ENCODE measurements at places on chromosomes 5 and 9.

GRCh38 chr5:127705120-127705892, 2.1 kb downstream of the CCDC192 start:
- DNase-seq, result no peak

GRCh38 chr5:132742158-132742557, 4.8 kb upstream of the KIF3A start:
- DNase-seq, result no peak

- DNase-seq, result no peak
These were observed 5.5 kb downstream of the ADRB2 start for GRCh38 chr5:148831590-148832565.

DNA sequence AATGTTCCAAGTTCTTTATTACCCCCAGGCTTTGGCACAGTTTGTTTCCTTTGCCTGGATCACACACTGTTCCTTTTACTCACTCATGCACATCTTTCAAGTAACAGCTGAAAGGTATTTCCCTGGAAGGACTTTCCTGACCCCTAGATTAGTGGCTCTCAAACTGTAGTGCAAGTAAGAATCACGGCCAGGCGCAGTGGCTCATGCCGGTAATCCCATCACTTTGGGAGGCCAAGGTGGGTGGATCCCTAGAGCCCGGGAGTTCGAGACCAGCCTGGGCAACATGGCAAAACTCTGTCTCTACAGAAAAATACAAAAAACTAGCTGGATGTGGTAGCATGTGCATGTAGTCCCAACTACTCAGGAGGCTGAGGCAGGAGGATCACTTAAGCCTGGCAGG, 19.1 kb upstream of the DELE1 start:
- DNase-seq, result no peak

- no peak for DNase-seq
These were observed 106.0 kb downstream of the CAAP1 start for GRCh38 chr9:26786564-26786963.

DNA sequence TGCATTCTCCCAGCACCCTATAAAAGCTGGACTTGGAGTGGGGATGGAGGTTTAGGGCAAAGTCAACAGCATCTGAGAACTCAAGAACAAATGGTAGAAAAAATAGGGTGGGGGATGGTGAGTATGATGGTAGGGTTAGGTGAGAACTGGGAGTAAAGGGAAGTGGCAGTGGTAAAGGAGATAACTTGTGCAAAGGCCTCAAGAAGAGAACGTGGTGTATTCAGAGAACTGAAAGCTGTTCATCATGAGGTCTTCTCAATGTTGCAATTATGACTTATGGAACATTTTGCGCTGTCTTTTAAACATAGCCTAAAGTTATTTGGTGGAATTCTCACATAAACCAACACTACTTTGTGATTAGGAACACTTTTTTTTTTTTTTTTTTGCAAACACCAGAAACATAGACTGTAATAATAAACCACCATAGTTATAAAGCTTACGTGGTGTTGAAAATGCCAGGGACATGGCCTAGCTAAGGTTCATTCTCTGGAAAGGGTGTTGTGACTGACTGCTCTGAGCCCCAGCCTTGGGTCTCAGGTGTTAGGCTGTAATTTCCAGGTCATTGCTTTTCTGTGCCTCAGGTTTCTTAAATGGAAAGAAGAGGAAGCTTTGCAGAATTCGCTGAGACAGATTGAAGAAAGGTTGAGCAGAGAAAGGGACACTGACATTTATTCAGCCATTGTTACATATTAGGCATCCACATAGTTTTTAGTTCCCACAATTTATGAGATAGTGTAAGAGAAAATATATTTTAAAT, 19.2 kb upstream of the TXNDC8 start:
- DNase-seq, result no peak

DNA sequence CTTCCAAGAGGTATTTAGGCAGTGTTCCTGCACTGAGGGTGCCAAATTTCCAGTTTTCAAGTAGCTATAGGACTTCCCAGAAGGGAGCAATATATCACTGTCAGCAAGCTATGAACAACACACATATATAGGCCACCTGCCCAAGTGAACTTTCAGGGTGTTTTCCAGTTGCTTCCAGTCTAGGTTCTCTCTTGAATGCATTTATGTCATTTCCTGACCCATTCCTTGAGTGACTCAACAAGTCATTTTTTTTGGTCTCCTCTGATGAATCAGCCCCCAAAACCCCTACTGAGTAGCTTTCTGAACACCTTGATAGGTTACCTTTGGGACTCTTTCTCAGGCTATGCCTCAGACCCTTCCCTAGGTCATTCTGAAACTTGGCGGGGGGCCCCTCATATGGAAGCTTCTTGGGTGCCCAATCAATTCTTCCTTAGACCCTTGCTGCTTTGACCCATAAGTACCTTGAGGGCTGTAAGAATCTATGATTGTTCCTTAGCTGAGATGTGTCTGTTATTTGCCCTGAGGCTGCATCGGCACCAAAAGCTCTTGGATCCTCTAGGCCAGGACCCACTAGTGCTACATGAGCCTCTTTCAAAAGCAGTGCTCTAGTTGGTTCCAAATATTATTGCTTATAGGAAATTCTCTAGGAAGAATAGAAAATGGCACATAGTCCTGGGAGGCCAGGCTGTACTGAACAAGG, 12.4 kb downstream of the DNAJB5 start:
- no peak for DNase-seq

DNA sequence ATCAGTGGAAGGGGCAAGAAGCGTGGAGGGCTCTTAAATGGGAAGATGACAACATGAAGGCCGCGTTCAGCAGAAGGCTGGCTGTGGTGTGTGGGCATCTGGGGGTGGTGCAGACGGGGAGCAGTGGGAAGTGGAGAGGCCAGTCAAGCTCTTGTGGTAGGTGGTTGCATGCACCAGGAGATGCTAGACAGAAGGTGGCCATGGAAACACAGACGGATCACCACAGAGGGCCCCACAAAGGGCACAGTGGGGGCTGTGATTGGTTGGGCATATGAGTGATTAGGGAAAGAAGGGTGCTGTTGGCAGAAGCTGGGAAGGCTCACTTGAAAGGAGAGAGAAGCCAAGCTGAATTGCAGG, 14.7 kb downstream of the MTMR12 start:
- no peak for DNase-seq

GRCh38 chr9:124210697-124211096, 47.1 kb upstream of the NEK6 start:
- DNase-seq, result no peak

- DNase-seq, result no peak
These were observed 197.9 kb upstream of the CTNND2 start for GRCh38 chr5:12102151-12102550.

DNA sequence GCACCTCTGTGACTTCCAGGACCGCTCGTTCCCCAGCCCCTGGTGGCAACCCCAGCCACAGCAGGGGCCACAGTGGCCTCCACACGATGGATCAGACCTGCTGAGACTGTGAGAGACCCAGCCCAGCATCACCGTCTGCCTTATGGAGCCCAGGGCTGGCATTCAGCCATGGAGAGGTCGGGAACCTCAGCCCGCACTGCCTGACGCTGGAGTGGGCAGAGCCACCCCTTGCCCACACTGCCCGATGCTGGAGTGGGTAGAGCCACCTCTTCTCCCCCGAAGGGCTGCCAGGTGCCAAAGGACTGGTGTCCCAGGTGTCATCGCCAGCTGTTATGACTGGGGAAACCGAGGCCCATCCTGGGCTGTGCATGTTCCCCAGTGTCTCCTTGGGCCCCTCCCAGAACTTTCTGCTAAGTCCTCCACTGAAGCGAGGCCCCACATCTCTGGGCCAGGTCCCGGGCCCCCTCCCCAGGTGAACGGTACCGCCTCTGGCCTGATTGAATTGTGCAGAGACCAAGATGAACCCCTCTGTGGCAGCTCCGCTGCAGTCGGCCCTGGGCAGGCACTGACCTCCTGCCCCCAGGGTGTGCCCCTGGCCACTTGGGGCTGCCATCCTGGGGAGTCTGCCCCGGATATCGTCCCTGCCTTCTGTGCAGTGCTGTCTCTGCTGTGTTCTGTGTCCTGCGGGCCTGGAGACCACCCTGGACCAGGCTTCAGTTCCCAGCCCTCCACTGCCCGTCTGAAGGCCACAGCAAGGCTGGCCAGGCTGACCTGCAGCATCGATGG, 137.1 kb downstream of the ADAMTS2 start:
- no peak for DNase-seq

DNA sequence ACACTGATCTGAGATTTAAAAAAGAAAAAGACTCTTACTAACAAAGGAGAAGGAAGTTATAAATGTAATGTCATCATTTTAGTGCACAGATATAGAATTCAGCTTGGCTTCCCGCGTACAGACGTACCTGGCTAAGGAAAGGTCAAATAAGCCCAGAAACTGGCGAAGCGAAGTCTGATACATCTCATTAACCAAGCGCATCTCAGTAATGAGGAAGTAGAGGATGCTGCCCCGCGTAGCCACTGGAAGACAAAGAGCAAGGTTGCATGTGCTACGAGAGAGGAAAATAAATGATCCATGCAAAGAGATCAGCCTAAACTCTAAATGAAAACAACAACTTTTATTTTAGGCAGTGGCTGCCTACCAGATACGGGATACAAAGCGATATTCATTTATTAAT, 208.8 kb downstream of the DNAH5 start:
- no peak for DNase-seq

GRCh38 chr5:9502050-9502834, 43.6 kb downstream of the SEMA5A start:
- DNase-seq, result no peak

GRCh38 chr9:75664597-75664996, 225.9 kb upstream of the PCSK5 start:
- DNase-seq, result no peak

- DNase-seq, result no peak
These were observed 71.9 kb downstream of the FOXD1 start for GRCh38 chr5:73376618-73377170.

Measured in activated T-helper 1 cell treated with Interleukin-2 at 50 U/mL for 16 hours (primary cell).